ENCODE measurements at places on chromosomes 4 and X.

GRCh38 chr4:172157946-172158345 lies 344.7 kb downstream of the GALNTL6 start:
- DNase-seq: no peak

- no peak for DNase-seq
Observed at GRCh38 chrX:53018627-53019026, 30.0 kb upstream of the GPR173 start.

GRCh38 chrX:11016728-11017127 lies 94.4 kb upstream of the HCCS start:
- DNase-seq: no peak

DNA sequence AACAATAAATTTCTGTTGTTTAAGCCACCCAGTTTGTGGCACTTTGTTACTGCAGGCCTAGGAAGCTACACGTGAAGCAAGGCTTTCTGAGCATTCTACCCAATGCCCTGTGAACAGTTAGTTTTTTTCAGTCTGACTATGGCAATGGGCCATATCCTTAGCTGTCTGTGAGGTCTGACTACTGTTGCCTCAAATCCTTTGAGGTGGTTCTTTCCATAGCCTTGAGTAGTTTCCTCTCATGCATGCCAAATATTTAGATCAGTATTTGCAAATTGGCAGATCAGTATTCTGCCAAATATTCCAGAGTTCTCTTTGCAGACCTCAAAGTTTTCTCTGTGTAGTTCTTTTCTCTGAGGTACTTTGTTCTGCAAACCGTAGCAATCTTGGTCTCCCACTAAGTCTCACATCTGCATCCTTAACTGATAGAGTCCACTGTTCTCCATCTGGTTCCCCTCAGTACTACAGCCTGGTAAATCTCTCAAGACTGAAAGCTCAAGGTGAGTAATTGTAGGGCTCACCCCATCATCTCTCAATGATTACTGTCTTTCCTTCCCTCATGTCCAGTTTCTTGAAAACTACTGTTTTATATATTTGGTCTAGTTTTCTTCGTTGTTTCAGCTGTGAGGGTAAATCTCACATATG lies 984.9 kb upstream of the INTU start:
- no peak for DNase-seq

DNA sequence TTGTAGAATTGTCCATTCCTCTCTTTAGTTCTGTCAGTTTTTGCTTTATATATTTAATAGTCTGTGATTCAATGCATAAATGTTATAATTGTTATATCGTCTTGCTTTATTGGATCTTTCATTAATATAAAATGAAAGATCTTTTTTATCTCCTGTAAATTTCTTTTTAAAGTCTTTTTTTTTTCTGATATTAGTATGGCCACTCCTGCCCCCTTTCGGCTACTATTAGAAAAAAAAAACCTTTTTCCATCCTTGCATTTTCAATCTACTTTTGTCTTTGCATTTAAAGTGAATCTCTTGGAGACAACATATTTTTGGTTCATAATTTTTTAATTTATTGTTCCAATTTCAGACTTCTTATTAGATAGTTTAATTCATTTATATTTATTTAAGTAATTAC lies 677.4 kb upstream of the NDST4 start:
- no peak for DNase-seq

DNA sequence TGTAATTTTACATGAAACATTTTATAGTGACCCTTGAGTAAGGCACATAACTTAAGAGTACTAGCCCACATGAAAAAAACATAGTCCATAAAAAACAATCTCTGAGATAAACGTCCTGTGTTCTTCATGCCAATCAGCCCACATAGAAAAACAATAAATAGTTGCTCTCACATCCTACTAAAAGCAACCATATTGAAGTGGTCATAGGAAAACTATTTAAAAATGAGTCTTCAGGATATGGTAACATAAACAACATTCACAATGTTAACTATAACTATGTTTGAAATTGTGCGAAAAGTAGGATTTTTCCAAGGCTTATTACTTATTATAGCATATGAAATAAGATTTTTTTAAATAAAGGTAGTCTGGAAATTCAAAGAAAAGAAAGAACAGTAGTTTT lies 77.1 kb upstream of the EPHA5 start:
- no peak for DNase-seq

DNA sequence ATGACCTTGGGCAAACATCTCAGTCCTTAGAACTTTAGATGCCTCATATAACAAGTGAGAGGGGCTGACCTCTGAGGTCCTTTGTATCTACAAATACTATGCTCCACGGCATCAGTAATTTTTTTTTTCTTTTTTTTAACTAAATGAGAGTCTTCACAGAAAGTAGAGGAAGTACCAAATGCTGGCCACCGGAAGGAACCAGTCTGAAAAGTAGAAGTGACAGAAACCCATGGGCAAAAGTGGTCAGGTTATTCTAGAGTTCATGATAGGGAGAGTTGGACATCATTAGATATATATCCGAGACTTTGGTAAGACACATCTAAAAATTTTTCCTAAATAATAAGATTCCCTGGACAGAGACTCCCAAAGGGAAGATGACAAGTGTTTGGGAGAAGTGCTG lies 53.7 kb downstream of the COQ2 start:
- DNase-seq: no peak

DNA sequence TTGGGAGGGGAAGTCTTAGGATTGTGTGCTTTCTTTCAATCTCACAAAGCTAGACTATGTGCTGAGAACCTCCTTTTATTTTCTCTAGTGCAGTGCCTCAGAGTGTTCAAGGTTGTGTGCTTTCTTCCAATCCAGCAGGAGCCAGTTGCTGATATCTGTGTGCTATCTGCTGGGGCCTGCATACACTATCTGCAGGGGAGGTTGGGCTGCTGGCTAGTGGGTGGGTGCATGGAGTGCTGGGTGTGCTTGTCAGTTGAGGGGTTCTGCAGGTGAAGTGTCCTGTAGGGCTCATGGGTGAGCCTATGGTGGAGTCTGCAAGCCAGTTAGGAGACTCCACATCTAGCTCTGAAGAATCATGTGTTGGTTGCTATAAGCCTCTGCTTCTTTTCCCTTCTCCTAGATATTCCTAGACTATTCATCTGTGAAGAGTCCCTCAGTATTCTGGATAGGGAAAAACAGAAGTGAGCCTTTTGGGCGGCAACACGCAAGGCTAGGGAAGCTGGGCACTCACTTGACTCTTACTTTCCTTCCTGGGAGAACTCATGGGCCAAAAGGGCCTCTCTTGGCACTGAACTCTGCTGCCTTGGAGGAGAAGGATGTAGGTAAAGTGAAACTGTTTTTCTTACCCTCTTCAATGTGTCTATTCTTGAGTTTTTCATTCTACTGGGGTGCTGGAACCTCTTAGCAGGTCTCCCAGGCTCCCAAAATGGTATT lies 8.0 kb upstream of the CISD2 start:
- no peak for DNase-seq

GRCh38 chrX:54675762-54676161 lies 122.3 kb downstream of the ITIH6 start:
- no peak for DNase-seq

DNA sequence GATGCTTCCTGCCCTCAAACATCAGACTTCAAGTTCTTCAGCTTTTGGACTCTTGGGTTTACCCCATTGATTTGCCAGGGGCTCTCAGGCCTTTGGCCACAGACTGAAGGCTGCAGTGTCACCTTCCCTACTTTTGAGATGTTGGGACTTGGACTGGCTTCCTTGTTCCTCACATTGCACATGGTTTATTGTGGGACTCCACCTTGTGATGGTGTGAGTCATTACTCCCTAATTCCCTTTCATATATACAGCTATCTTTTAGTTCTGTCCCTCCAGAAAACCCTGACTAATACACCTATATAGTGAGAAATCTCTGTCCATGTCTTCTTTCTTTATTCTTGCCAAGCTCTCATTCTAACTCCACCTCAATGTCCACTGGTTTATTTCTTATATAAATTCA lies 736.9 kb upstream of the HS3ST1 start:
- DNase-seq: no peak

- no peak for DNase-seq
Observed at GRCh38 chrX:153057281-153057680, 1.0 kb downstream of the PNMA3 start.

GRCh38 chrX:153644356-153645125 lies 2.5 kb upstream of the DUSP9 start:
- DNase-seq: no peak

DNA sequence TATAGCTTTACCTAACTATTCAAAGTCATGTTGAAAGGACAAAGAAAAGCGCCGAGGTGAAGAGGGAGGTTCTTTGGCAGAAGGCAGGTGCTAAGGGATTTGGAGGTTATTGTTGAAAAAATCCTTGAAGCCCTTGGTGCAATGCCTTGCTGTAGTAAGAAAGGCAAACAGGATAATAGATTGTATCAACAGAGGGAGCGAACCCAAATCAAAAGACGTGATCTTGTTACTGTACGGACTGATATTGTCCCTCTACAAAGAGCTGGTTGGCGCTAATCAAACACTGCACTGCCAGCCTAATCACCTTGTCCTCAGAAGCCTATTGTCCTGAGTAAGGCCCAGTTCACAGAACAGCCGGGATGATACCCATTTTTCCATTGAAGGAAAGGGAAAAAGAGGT lies 182.9 kb downstream of the ZIC3 start:
- no peak for DNase-seq

- DNase-seq: no peak
Observed at GRCh38 chr4:111689214-111689613, 456.0 kb upstream of the FAM241A start.

GRCh38 chrX:46665232-46666152 lies 91.9 kb downstream of the CHST7 start:
- no peak for DNase-seq

DNA sequence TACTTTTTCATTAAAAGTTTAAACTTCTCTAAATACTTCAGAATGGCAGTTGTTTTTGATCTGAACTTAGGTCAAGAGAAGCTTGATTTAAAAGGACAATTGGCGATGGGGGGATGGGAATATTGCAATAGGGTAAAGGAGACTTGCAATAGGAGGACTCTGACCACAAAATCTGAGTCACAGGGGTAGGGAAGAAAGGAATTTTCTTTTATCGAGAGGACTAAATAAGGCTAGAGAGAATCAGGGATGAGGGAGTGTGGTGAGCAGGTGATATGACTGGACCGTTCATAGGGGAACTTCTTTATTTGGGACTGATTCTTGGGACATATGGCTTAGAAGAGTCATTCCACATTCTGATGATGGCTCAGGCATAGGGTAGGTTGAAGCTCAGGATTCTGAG lies 1260.2 kb downstream of the ADGRL3 start:
- DNase-seq: no peak

GRCh38 chr4:155085843-155086530 lies 122.4 kb upstream of the NPY2R start:
- DNase-seq: no peak

- DNase-seq: no peak
Observed at GRCh38 chr4:108391701-108392455, 223.1 kb upstream of the LEF1 start.

- DNase-seq: no peak
Observed at GRCh38 chr4:25702848-25703247, 47.2 kb downstream of the SLC34A2 start.

- no peak for DNase-seq
Observed at GRCh38 chr4:25811841-25812240, 50.9 kb downstream of the SEL1L3 start.

- no peak for DNase-seq
Observed at GRCh38 chr4:136078976-136079375, 1453.3 kb downstream of the PCDH18 start.

GRCh38 chr4:123200051-123200940 lies 196.3 kb upstream of the SPRY1 start:
- DNase-seq: no peak

- DNase-seq: no peak
Observed at GRCh38 chr4:95742179-95742578, 97.7 kb upstream of the PDHA2 start.

Data from activated CD8-positive, alpha-beta memory T cell treated with anti-CD3 and anti-CD28 coated beads, Interleukin-2, amount 10 ng/mL, durations not matched to agents 7 days and 5 days (primary cell).